ENCODE measurements at places on chromosomes 5 and 9. TPM values are rescaled to one million over a fixed set of nuclear protein-coding genes. Genes with fewer than 3 reads are reported as not detected.

GRCh38 chr5:59685191-59685530 is 208.4 kb downstream of the PDE4D start:
- DNase-seq, result no peak

The PCDHGB3 gene
- 3.2 TPM for total RNA-seq

The PGM5 gene
- 173 TPM for total RNA-seq

The C1QTNF3 gene
- total RNA-seq, result 12.7 TPM

DNA sequence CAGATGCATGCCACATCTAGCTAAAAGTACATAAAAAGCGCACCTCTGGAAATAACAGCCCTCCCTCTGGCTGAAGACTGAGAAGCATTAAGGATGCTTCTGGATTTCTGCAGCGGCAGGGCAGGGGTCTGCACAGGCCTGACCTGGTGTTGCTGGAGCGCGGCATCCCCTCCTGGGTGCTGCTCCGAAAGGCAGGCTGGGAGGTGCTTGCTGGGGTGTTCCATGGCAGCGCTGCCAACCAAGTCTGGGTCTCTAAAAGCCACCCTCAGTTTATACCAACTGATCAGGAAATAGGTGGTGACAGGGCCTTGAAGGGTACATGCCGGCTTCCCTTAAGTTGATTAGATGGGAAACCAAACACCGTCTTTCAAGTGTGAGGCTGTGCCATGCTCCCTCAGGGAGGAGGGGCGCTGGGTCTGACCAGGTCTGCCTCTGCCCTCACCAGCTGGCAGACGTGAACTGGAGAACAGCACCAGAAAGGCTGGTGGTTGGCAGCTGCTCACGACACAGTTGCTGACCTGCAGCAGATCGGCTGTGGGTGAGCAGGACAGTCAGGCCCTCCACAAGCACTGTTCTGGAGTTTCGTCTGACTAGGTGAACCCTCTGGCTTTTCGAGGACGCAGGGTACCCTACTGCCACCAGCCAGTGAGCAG is 81.6 kb downstream of the DAP start:
- no peak for DNase-seq

The BHMT gene
- total RNA-seq, result 8.7 TPM

The PRRX2 gene
- total RNA-seq, result 6.5 TPM

GRCh38 chr5:144915452-144915851 is 744.8 kb downstream of the KCTD16 start:
- no peak for DNase-seq

The ADCY2 gene
- 13.1 TPM for total RNA-seq

DNA sequence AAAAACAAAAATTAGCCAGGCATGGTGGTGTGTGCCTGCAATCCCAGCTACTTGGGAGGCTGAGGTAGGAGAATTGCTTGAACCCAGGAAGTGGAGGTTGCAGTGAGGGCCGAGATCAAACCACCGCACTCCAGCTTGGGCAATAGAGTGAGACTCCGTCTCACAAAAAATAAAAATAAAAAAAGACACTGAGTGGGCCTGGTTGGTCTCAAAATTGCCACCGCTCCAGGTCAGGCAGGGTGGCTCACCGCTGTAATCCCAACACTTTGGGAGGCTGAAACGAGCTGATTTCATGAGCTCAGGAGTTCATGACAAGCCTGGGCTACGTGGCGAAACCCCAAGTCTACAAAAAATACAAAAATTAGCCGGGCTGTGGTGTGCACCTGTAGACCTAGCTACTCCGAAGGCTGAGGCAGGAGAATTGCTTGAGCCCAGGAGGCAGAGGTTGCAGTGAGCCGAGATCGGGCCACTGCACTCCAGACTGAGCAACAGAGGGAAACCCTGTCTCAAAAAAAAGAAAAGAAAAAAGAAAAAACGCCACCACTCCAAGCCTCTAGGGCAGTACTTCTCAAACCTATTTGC is 1.8 kb downstream of the STK10 start:
- DNase-seq, result no peak

DNA sequence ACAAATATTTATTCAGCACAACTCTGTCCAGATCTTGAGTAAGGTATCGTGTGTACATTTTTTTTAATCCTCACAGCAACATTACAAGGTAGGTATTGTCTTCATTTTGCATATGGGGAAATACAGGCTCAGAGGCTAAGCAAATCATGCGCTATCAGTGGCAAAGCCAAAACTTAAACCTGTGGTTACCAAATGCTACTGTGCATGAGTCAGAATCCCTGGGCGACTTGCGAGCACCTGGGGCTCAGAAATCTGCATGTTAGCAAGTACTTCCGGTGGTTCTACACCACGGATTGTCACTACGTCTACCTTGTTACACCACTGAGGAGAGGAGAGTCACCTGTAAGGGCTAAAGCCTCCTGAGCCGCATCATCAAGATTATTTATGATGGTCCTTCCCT is 21.3 kb downstream of the C5orf58 start:
- DNase-seq, result no peak

The ELOVL7 gene
- total RNA-seq, result 16.7 TPM

DNA sequence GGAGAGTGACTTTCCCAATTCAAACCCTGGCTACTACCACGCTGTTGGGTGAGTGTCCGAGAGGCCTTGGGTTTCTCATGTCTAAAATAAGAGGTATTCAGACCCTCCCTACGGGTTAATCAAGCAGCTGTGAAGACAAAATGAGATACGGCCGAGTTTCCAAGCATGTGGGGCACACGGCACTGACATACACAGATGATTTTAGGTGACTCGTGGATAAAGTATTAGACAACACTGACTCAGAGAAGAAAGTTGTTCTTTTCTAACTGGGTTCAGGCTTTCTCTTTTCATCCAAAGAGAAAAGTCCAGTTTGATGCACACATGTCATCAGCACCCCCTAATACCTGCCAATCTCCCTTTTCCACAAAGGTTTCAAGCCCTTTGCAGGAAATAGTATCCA is 15.6 kb downstream of the FOXI1 start:
- no peak for DNase-seq

- no peak for DNase-seq
These were observed 56.5 kb downstream of the AMBP start for GRCh38 chr9:114021578-114021977.
